ENCODE measurements at places on chromosomes 4 and X. TPM values are rescaled to one million over a fixed set of nuclear protein-coding genes. Genes with fewer than 3 reads are reported as not detected.

Gene INPP4B
- 12.4 TPM for total RNA-seq

Gene TNMD
- not detected for total RNA-seq

Gene CXCL1
- 1.7 TPM for total RNA-seq

DNA sequence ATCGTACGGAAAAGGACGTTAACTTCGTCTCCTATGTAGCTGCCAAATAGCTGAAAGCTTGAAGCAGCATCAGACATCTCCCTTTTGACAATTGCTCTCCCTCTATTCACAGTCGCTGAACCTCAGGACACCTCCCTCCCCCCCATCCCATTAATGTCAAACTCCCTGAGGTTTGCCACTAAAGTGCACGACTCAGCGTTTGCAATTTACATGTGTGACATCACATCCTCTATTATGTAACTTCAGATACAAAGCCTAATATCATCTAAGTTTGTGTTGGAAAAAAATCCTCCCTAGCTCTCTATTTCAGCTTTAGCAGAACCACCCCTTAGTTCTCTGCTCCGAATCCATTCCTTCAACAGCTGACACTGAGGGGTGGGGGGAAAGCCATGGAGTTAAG is 5.5 kb upstream of the NR3C2 start:
- no peak for DNase-seq
- no peaks in the 10 kb centered on the region for H3K27me3 ChIP-seq
- H3K4me3 ChIP-seq, result peak overlapping the region; percentile 14
- H3K36me3 ChIP-seq, result no peaks in the 10 kb centered on the region
- H3K4me1 ChIP-seq, result peaks cover 31% of the 10 kb centered on the region

GRCh38 chr4:112923516-112923915 is 125.9 kb upstream of the ANK2 start:
- no peak for DNase-seq
- peak overlapping the region; percentile 18 for H3K27ac ChIP-seq
- peaks cover 5% of the 10 kb centered on the region for H3K4me1 ChIP-seq
- no peaks in the 10 kb centered on the region for H3K36me3 ChIP-seq

GRCh38 chr4:154033921-154034320 is 245.0 kb upstream of the SFRP2 start:
- peaks cover 3% of the 10 kb centered on the region for H3K4me1 ChIP-seq
- H3K27me3 ChIP-seq, result no peaks in the 10 kb centered on the region
- DNase-seq, result no peak
- no peak overlapping the region for H3K27ac ChIP-seq

DNA sequence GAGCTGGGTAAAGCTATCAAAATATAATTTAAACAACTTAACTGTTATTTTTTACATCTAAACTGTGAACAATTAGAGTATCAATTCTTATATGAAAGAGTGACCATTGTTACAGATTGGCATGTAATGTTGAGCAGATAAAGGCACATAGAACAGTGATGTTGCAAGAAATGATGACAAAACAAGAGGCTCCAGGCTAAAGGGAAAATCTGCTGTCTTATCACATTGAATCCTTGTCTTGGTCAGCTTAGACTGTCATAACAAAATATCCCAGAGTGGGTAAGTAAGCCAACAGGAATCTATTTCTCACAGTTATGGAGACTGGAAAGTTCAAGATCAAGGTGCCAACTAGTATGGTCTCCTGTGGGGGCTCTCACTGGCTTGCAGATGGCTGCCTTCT is 154.1 kb upstream of the PPP3CA start:
- H3K4me3 ChIP-seq, result no peak overlapping the region
- H3K4me1 ChIP-seq, result no peaks in the 10 kb centered on the region
- no peak overlapping the region for H3K27ac ChIP-seq
- no peaks in the 10 kb centered on the region for H3K36me3 ChIP-seq
- DNase-seq, result no peak

GRCh38 chrX:72026341-72027023 is 105.2 kb downstream of the RTL5 start:
- no peaks in the 10 kb centered on the region for H3K27me3 ChIP-seq
- H3K36me3 ChIP-seq, result no peaks in the 10 kb centered on the region
- H3K4me1 ChIP-seq, result peaks cover 3% of the 10 kb centered on the region
- H3K27ac ChIP-seq, result no peak overlapping the region

GRCh38 chrX:119228512-119229252 is 7.4 kb upstream of the PGRMC1 start:
- H3K4me3 ChIP-seq, result no peak overlapping the region
- H3K4me1 ChIP-seq, result no peaks in the 10 kb centered on the region
- H3K27me3 ChIP-seq, result no peaks in the 10 kb centered on the region
- no peak overlapping the region for H3K27ac ChIP-seq
- no peaks in the 10 kb centered on the region for H3K36me3 ChIP-seq
- DNase-seq, result no peak
